Activated naive CD4-positive, alpha-beta T cell treated with Interleukin-2 at 50 U/mL for 16 hours (primary cell): ENCODE measurements at places on chromosomes 3 and 15.

GRCh38 chr3:120258009-120258408 lies 27.0 kb downstream of the GPR156 start:
- no peak for DNase-seq

GRCh38 chr3:18111796-18112232 lies 313.3 kb downstream of the SATB1 start:
- DNase-seq, result no peak

DNA sequence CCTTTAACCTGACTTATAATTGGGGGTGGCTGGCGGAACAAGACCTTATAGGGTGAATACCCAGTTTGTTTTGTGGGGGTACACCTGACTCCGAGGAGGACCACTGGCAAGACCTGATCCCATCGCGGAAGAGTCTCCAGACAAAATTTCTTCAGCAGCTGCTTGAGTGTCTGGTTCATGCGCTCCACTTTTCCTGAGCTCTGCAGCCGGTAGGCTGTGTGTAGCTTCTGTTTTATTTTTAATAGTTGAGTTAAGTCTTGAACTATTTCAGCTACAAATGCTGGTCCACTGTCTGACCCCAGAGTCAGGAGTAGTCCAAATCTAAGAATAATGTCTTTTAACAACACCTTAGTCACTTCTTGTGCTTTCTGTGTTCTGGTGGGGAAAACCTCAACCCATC lies 21.2 kb upstream of the NOX5 start:
- DNase-seq, result no peak

- no peak for DNase-seq
These were observed 39.0 kb upstream of the MBNL1 start for GRCh38 chr3:152229692-152230091.

DNA sequence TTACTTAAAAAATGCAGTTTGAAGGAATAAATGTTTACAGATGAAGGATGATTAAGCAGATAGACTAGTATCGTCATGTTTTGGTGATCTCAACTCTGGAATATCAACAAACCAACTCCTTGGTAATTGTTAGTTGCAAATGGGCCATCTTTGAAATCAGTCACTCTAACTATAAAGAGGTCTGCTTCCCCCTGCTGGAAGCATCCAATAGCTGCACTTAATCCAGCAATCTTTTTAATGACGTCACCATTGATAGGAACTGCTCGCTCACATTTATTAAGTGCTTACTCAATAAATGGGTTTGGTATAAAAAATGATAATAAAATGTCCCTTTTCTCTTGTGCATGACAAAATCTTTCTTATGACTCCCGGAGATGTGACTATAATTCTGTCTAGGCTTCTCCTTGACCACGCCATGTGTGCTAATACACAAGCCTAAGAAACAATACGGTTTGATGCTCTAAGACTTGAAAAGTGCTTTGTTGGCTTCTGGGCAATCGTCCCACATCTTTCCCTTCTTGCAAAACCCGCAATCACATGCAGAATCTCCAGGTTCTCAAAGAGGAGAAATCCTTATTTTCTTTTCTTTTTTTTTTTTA lies 227.6 kb upstream of the POU1F1 start:
- no peak for DNase-seq

GRCh38 chr15:67144609-67145311 lies 79.4 kb downstream of the SMAD3 start:
- DNase-seq, result no peak

DNA sequence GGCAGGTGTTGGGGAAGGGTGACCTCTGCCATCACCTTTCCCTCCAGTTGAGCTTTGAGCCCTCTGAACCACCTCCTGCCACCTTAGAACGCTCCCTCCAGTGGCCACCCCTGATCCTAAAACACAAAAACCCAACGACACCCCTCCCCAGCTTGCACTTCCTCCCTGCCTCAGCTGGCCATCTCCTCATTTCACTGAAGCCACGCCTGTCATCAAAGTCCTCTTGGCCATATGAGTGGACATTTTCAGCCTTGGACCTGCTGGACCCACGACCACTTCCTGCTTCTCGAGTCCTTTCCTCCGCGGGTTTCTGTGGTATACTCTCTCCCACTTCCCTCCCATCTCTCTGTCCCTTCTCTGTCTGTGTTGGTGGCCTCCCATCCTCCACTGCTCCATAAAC lies 48.5 kb upstream of the NR2C2 start:
- DNase-seq, result no peak
